AG08396 (cell line): ENCODE measurements at places on chromosomes 5 and 9.

- peak; percentile 48 for DNase-seq
Measured at GRCh38 chr9:94867281-94867841, 140.9 kb downstream of the AOPEP start.

DNA sequence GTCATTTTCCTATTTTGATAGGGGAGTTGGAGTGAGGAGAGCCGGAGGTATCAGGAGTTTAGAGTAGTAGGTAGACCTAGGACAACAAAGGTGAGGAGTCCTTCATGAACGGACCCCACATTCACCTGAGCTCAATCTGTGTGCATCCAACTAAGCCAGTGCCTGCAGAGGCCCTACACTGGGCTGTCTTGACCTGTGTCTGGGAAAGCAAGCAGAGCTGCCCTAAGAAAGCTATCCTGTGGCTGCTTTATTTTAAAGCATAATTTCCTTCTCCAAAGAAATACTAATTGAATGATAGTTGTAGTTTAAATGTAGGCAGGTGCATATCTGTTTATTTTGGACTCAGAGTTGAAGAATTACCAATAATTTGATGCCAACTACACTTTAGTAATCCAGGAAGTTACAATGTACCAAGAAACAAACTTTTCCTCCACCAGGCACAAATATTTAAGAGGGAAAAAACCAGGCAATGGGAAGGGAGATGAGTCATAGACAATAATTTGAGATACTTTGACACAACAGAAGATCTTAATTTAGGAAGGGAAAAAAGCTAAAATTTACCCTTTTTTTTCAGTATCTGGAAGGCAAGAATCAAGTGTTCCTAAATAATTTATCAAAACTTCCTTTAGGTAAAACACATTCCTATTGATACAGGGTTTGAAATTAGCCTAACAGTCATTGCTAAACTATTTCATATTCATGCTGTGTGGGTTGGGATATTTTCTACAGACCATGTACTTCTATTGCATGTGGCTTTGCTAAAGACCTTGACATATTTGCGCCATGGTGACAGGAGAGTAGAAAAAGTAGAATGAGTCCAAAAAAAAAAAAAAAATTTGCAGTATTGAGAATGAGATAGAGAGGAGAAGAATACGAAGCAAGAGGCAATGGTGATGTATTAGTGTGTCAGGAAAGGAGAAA, 376.6 kb upstream of the TUSC1 start:
- DNase-seq, result no peak

GRCh38 chr9:136975644-136976043, 1.7 kb upstream of the PTGDS start:
- DNase-seq, result peak; percentile 50

GRCh38 chr9:123482295-123482968, 126.4 kb downstream of the CRB2 start:
- no peak for DNase-seq

DNA sequence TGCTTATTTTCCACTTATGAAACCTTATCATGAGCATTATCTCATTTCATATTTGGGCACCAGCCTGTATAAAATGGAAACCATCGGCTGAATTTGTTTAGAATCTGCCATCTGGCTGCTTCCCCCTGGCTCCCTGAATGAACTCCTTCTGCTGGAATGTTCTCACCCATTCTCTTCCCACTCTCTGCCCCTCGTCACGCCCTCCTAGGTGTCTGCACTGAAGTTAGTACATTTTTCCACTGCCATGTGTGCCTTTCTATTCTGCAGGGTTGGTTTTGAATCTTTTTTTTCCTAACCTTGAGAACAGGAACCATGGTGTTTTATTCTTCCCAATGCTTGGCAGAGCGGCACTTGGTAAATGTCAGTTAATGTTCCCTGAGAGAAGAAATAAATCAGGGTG, 359.7 kb downstream of the MLLT3 start:
- DNase-seq, result no peak
